Peyer's patch (tissue), 4 donors: ENCODE measurements at places on chromosomes 7 and 10.

GRCh38 chr7:82129091-82129490 lies 314.5 kb downstream of the CACNA2D1 start:
- no peak for DNase-seq

- no peak for DNase-seq
Observed at GRCh38 chr10:86969421-86970041, 1.2 kb downstream of the ADIRF start.

- no peak for DNase-seq
Observed at GRCh38 chr7:12094365-12094921, 116.7 kb upstream of the TMEM106B start.

DNA sequence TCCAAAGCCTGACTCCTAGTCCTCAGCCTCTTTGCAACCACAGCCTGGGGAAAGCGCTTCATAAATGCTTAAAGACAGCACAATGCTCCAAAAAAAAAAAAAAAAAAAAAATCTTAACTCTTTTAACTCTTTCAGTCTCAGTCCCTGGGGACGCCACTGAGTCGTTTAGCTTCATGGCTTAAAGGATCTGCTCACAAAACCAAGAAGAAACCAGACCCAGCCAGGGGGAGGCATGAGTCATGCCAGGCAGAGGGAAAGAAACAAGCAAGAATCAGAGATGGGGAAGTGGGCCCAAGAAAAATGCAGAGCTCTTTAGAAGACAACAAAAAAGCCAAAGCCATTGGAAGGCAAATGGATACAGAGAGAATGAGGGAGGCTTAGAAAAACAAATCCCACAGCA lies 32.5 kb upstream of the DOCK1 start:
- no peak for DNase-seq

GRCh38 chr7:67359900-67360299 lies 363.3 kb downstream of the TYW1 start:
- DNase-seq = no peak
